ENCODE measurements at places on chromosomes 11 and 22. TPM values are rescaled to one million over a fixed set of nuclear protein-coding genes. Genes with fewer than 3 reads are reported as not detected.

Gene CCDC89
- 0.90 TPM for total RNA-seq

Gene SLC25A18
- total RNA-seq, result not detected

Gene GSTP1
- 215 TPM for total RNA-seq

Gene CLP1
- 15.1 TPM for total RNA-seq

Gene C11orf42
- total RNA-seq, result not detected

Gene INS
- not detected for total RNA-seq

Gene MS4A14
- not detected for total RNA-seq

Gene TNNT3
- 15.5 TPM for total RNA-seq

Gene KIRREL3
- total RNA-seq, result not detected

Gene OR5A1
- not detected for total RNA-seq

Gene DUSP8
- total RNA-seq, result 2.8 TPM

Gene HTR3A
- total RNA-seq, result not detected

Gene FOLH1
- total RNA-seq, result not detected

Gene VSTM5
- total RNA-seq, result not detected

Gene OR8A1
- total RNA-seq, result not detected

Gene TTC36
- 1.4 TPM for total RNA-seq

Gene OR2AT4
- total RNA-seq, result not detected

Gene USP2
- 0.91 TPM for total RNA-seq

Gene GGT5
- total RNA-seq, result not detected

Gene OR8B3
- not detected for total RNA-seq

Gene LIF
- total RNA-seq, result 67.9 TPM

Gene TRIM3
- 8.4 TPM for total RNA-seq

Gene CASP5
- not detected for total RNA-seq

Gene GAL3ST3
- 0.36 TPM for total RNA-seq

Gene MUC6
- total RNA-seq, result not detected

Gene P2RY2
- total RNA-seq, result not detected

Data from activated T-cell treated with anti-CD3 and anti-CD28 coated beads, Interleukin-2, amount 50 U/mL, for 72 hours (primary cell).